SJSA1 (cell line): ENCODE measurements at places on chromosomes 6 and 20.
A peak's percentile ranks its signal among the peaks of the same experiment; 100 is the strongest.

DNA sequence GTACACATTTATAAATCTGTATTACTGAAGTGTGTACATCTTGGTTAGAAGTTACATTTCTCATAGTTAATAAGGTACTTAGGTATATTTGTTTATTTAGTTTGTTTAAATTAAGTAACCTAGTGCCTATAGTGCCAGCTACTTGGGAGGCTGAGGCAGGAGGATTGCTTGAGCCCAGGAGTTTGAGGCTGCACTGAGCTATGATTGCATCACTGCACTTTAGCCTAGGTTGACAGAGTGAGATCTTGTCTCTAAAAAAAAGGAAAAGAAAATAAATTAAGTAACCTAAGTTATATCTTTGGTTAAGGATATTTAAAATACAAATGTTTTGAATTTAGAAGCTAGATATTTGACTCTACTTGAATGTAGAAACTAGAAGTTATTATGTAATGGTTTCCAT lies 9.5 kb upstream of the AFG1L start:
- no peak for DNase-seq

DNA sequence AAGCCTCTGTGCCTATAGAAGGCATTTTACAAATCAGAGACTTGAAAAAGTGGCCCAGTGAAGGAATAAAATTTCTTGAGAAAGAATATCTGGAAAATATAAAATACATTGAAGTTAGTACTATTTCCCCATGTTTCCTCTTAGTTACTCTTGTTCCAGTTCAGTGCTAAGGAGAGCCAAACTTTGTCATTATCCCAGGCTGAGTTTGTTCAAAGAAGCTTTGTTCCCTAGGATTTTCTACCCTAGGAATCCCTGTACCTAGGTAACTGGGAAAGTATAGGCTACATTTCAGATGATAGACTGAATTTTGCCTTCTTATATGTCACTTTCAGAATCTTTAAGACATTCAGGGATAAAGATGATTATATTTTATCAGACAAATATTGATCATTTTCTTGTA lies 1395.7 kb upstream of the MAP3K7 start:
- DNase-seq: no peak

DNA sequence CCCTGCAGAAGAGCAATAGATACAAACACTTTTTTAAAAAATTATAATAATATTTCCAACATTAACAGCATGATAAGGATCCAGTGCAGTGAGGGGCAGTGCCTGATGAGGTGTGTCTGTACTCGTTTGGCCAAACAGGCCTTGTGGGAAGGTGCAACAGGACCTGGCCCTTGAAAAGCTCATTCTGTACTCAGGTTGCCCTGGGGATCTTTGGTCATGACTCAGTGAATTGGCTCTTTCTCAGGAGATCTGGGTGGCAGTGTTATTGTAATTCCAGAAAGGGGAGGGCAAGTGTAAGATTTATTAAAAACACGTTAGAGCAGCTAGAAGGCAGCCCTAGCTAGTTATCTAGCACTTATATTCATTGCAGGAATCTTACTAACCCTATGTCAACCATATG lies 2.9 kb upstream of the SPINT3 start:
- DNase-seq: no peak

GRCh38 chr20:8722277-8722928 lies 346.5 kb upstream of the PLCB4 start:
- peak; percentile 52 for DNase-seq

- DNase-seq: peak; percentile 19
Observed at GRCh38 chr20:4297127-4297826, 281.9 kb upstream of the RNF24 start.

DNA sequence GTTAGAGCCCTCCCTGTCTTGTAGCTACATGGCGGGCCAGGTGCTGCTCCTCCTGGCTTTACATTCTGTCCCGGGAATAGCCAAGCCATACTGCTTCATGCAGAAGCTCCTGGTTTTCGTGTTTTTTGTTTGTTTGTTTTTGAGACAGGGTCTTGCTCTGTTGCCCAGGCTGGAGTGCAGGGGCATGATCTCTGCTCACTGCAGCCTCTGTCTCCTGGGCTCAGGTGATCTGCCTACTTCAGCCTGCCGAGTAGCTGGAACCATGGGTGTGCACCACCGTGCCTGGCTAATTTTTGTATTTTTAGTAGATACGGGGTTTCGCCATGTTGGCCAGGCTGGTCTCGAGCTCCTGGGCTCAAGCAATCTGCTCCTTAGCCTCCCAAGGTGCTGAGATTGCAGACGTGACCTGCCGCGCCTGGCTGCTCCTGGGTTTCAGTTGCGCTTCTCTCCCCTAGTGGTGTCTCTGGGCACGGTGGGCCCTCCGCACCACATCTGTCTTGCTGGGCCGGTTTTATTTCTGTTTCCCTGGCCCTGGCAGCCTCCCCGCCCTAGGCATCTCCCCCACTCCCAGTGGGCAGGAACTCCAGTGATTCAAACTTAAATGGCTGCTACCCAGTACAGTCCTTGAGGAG lies 12.9 kb downstream of the CDYL start:
- DNase-seq: no peak
